ENCODE measurements at places on chromosomes 11 and 22.

DNA sequence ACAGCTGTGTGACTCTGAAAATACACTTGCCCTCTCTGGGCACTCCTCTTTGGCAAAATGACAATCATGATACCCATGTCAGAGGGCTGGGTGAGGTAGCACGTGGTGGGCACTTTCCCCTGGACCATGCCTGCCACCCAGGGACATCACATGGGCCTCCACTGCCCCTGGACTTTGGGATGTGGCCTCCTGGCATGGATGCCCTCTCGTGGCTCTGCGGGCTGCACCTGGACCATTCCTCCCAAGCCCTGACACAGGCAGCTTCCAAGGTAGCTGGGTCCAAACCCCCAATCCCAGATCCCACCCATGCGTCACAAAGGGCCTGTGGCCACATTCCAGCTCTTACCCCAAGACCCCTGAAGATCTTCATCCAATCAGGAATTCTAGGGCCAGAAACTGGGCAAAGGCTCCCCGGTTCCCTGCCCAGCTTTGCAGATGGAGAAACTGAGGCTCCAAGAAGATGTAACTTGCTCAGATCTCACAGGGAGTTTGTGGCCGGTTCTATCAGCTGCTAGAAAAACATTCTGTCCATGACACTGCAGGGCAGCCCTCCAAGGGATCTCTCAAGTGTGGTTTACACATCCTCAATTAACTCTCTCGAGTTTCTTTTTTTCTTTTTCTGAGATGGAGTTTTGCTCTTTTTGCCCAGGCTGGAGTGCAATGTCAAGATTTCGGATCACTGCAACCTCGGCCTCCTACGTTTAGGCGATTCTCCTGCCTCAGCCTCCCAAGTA, 35.4 kb upstream of the CYB5R3 start:
- no peak for DNase-seq

DNA sequence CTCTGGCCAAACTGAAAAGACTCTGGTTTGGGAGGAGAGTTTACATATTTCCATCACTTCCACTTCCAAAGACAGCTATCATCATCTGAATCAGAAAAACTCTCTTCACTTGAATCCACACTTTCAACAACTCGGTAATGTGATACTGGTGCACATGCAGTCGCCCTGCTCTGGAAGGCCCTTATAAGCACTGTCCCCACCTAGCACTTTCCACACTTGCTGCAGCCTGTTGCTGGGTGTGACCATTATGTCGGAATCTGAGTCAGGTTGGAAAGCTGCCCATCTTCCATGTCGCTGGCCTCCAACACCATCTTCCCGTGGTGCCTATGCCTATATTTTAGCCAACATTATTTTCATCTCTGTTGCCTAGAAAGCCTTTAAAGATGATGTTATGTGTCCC, 1.1 kb upstream of the OR10A5 start:
- no peak for DNase-seq

- DNase-seq, result no peak
These were observed 156.8 kb upstream of the BDNF start for GRCh38 chr11:27857014-27857413.

DNA sequence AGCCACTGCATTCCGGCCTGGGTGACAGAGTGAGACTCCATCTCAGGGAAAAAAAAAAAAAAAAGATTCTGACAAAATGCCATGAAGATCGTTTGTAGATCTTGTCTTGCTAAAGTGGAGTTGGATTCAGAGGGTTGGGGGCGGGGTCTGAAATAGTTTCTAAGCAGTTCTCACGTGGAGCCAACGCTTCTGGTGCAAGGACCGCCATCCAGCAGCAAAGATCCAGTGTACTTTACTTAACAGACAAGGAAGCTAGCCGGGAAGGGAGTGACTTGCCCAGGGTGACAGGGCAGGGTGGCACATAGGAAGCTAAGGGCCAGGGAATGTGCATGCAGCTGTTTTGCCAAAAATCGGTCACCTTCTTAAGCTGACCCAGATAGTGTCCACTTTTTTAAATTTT, 27.4 kb downstream of the APOL1 start:
- no peak for DNase-seq

- no peak for DNase-seq
These were observed 12.9 kb downstream of the MICAL2 start for GRCh38 chr11:12123273-12123672.

DNA sequence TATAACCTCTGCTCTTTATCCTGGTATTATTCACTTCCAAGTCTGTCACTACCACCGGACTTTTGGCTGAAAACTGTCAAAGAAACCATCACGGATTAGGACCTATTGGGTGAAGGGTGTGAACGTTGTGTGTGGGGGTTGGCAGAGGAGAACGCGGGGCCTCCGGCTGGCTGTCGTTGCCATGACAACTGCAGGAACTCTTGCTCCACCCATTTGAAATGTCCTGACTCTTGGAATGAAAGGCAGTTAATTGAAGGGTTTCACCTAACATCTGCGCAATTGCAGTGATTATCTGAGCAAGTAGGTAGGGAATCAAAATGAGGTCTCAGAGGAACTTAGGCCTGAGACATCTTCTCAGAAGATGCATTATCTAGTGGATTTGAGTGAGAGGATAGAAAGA, 60.9 kb upstream of the CLMP start:
- no peak for DNase-seq

DNA sequence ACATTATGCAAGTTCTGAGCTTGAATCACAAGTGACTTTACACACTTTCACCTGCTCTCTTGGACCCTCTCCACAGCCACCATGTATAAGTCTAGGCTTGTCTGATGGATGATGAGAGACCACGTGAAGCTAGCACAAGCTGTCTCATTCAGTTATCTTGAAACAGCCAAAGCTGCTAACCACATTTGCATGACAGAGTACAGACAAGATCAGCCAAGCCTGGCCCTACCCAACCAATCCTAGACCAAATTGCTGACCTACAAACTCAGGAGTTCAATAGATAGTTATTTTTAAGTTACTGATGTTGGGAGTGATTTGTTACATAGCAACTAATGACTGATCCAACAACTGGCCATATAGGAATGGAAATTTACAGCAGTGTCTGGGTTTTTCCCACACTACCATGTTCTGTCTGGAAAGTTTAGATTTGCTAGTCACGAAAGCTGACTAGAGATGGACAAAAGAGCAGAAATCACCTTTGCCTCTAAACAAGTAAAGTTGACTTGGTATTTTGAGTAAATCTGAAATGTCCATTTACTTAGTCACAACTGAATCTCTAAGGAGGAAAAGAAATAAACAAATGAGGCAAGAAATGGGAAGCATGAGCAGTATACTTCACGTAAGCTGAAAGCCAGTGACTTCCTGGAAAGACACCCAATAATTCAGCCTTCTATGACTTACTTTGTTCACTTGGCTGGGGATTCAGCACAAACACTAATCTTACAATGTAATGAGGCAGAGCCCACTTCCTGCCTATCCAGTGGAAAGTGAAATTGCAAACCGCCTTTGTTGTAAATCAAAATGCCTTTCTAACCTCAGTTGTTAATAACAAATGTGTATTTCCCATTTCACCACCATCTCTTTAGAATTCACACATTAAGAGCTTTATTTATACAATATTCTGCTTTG, 101.7 kb downstream of the FAM181B start:
- peak; percentile 15 for DNase-seq

DNA sequence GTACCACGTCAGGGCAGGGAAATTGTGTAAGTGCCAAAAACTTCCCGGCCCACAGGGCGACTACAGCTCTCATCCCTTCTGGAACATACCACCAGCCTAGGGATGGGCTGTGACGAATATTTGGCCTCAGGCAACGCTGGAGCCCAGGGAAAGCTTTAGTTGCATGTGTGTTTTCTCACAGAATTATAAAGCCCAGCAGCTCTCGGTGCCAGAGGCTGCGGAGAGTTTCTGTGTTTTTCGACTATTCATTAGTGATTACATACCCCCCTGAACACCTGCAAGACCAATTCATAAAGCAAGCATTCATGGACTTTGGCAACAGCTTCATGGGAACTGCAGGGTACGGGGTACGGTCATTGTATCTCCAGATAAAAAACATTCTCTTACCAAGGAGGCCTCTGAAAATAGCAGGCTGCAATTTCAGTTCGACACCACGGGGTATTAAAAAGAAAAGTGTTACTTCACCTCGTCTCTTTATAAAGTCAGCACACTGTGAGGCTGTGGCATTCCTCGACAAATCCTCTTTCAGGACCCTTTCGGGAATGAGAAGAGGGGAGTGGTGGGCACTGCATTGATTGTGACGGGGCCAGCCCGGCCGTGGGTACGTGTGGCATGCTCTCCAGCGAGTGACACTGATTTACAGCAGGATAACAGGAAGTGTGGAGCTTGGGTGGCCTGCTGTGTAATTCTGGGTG, 243.6 kb upstream of the SORL1-AS1 start:
- peak; percentile 54 for DNase-seq

DNA sequence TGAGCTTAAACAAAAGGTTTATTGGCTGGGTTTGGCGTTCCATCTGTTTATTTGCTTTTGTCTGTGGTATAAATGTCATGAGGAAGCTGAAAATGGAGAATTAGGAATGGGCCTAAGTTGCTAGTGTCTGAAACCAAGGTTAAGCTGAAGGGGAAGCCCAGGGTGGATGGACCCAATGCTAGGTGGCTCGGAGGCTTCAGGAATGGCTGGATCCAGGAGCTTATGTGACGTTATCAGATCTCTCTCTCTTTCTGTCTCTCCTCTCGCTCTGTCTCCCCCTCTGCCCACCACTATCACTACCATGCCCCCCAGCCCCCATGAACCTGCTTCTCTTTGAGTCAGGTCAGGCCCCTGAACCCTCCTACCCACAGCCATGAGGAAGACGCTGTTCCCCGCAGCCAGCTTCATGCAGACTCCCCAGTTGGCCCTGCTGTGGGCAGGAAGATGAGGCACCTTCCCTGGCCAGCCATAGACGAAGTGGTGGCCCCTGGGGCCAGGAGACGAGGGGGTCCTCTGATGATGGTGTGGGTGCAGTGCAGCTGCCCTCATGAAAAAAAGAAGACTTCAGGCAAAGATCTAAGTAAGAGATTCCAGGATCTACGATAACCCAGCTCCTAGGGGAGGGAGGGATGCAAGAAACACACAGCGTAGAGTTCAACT, 101.5 kb downstream of the BRD1 start:
- DNase-seq, result no peak

GRCh38 chr11:121650351-121651256, 197.8 kb upstream of the SORL1-AS1 start:
- no peak for DNase-seq

DNA sequence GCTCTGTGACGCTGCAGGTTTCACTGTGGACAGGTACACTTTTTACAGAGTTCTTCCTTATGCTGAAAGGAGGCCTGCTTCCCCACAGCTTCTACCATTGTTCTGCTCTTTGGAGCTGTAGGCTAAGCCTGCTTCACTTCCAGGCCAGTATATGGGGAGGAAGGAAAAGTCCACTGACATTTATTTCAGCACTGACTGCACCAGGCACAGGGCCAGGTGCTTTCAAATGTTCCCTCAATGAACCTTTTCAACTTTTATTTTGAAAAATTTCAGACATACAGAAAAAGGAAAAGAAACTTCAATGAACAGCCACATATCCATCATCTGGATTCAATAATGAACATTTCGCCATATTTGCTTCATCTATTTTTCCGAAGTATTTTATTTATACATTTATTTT, 22.0 kb downstream of the POU2F3 start:
- no peak for DNase-seq

DNA sequence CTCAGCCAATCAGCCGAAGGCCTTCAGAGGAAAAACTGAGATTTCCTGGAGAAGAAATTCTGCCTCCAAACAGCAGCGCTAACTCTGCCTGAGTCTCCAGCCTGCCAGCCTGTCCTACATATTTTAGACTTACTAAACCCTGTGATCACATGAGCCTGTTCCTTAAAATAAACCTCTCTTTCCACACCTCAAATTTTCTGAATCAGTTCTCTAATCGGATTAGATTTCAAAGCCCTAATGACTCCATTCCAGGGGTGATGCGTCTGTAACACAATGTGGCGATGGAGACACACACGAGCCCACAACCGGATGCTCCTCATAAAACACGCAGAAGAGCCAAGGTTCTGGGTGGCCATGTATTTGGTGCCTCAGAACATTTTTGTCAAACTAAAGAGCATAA, 1371.2 kb downstream of the BRD1 start:
- DNase-seq, result no peak

DNA sequence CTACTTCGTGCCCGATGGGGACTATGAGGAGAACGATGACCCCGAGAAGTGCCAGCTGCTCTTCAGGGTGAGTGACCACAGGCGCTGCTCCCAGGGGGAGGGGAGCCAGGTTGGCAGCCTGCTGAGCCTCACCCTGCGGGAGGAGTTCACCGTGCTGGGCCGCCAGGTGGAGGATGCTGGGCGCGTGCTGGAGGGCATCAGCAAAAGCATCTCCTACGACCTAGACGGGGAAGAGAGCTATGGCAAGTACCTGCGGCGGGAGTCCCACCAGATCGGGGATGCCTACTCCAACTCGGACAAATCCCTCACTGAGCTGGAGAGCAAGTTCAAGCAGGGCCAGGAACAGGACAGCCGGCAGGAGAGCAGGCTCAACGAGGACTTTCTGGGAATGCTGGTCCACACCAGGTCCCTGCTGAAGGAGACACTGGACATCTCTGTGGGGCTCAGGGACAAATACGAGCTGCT, 751 bp downstream of the FIBIN start:
- no peak for DNase-seq

GRCh38 chr11:5713695-5714094, 22.6 kb upstream of the OR56B1 start:
- DNase-seq, result no peak

- no peak for DNase-seq
These were observed 687 bp downstream of the ZNF202 start for GRCh38 chr11:123740787-123741158.

DNA sequence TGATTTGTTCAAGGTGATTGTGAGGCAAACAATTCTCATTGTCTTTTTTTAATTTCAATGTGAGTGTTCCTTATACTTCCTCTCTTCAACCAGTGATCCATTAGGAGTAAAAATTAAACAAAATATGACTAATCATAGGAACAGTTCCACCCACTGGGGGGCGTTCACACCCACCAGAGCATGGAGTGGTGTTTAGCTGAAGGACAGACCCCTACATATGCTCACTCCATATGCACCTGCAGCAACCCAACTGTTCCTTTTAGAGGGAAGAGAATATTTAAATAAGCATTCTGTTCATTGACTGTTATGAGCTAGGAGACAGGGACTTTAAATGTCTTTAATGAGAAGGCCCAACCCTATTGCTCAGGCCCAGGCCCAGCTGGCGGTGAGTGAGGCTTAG, 78.7 kb upstream of the DRD2 start:
- no peak for DNase-seq

GRCh38 chr22:40335358-40335757, 10.9 kb upstream of the ADSL start:
- DNase-seq, result no peak

DNA sequence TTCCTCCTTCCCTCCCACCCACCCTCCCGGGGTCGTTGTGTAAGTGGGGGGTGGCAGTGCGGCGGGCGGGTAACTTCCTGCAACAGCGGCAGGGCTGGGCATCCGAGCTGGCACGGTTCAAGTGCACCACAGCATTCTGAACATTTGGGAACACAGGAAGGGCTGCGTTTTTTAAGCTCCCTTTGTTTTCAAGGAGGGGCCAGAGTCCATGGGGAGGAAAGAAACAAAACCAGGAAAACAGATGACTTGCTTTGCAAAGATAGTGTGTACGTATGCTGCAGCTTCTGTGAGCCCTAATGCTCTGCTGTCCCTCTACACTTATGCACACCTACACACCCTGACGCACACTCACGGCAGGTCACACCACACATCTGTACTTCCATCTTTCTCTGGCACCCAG, 152.5 kb downstream of the FBXO7 start:
- no peak for DNase-seq

Measured in NCI-H1417 (cell line).